Neural progenitor cell (in vitro differentiated cells): ENCODE measurements at places on chromosomes 11 and 22. TPM values are rescaled to one million over a fixed set of nuclear protein-coding genes. Genes with fewer than 3 reads are reported as not detected.

Gene KCTD17
- 17.5 and 44.1 TPM in 2 replicates for total RNA-seq

Gene ANGPTL5
- total RNA-seq = not detected in 2 replicates

Gene CLMP
- 5.7 and 10.7 TPM in 2 replicates for total RNA-seq

Gene ADM
- 3.8 and 8.5 TPM in 2 replicates for total RNA-seq

Gene MPEG1
- not detected in 2 replicates for total RNA-seq

Gene TMX2
- total RNA-seq = 65.9 and 66.5 TPM in 2 replicates

Gene POU2AF3
- 0.59 and 2.1 TPM in 2 replicates for total RNA-seq

Gene LMNTD2
- 1.1 and 2.5 TPM in 2 replicates for total RNA-seq

Gene MLC1
- not detected in 2 replicates for total RNA-seq

Gene SYT13
- 8.6 and 9.0 TPM in 2 replicates for total RNA-seq

Gene MS4A3
- not detected in 2 replicates for total RNA-seq

Gene PLEKHA7
- 20.3 and 24.0 TPM in 2 replicates for total RNA-seq

Gene PDGFD
- 2.9 and 3.7 TPM in 2 replicates for total RNA-seq

Gene B3GAT1
- 11.0 and 20.7 TPM in 2 replicates for total RNA-seq

Gene KRTAP5-5
- not detected in 2 replicates for total RNA-seq

Gene SAA4
- total RNA-seq = not detected in 2 replicates

Gene RBMXL2
- total RNA-seq = 0.19 TPM in 1 of 2 replicates, not detected in the other

Gene MRGPRF
- 0.56 and 3.5 TPM in 2 replicates for total RNA-seq
